ENCODE measurements at places on chromosomes 7 and 10. TPM values are rescaled to one million over a fixed set of nuclear protein-coding genes. Genes with fewer than 3 reads are reported as not detected.

SDK1 gene
- total RNA-seq, result 8.4 TPM

GRCh38 chr7:4727914-4728705 is 46.0 kb downstream of the FOXK1 start:
- H3K4me1 ChIP-seq, result no peaks in the 10 kb centered on the region
- H3K36me3 ChIP-seq, result no peaks in the 10 kb centered on the region
- H3K27me3 ChIP-seq, result no peaks in the 10 kb centered on the region
- DNase-seq, result no peak
- no peak overlapping the region for H3K27ac ChIP-seq

DNA sequence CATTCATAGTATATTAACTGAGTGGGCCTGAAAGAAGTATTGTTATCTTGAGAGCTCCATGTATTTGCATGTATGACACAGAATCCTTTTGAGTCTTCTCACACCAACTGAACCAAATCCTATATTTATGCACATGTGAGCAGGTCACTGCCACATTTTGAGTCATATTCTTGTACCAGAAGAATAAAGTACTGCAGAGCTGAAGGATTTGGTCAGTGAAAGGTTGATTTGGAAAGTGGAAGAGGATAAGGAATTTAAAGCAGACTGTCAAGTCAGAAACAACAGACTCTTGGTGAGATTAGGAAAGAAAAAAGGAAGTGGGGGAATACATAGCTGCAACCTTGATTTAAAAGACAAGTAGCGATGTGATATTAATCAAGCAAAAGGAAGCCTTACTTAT is 121.8 kb downstream of the ARID5B start:
- H3K36me3 ChIP-seq, result no peaks in the 10 kb centered on the region
- H3K27ac ChIP-seq, result no peak overlapping the region
- peaks cover 10% of the 10 kb centered on the region for H3K4me1 ChIP-seq
- H3K4me3 ChIP-seq, result no peak overlapping the region

IL2RA gene
- not detected for total RNA-seq

DNA sequence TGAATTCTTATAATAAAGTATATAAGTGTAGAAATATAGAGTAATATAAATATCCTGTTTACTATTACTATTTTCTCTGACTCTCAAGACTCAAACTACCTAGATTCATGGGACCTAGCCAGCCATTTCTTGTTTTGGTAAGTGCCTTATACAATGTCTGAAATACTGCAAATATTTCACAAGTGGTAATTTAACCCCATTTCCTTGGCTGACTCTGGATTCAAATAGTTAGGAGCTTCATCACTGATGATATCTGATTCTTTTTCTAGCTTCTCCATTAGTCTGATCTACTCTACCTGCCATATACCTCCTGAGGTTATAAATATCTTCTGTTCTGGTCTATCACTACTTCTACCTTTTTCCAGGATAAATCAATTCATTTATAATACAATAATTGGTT is 6.4 kb upstream of the RALA start:
- no peak overlapping the region for H3K4me3 ChIP-seq
- DNase-seq, result no peak
- peaks cover under 1% of the 10 kb centered on the region for H3K4me1 ChIP-seq
- no peak overlapping the region for H3K27ac ChIP-seq
- H3K36me3 ChIP-seq, result no peaks in the 10 kb centered on the region

ADAMTS14 gene
- 1.9 TPM for total RNA-seq

GRCh38 chr10:97854743-97855142 is 5.1 kb downstream of the GOLGA7B start:
- no peaks in the 10 kb centered on the region for H3K36me3 ChIP-seq
- peaks cover 4% of the 10 kb centered on the region for H3K4me1 ChIP-seq
- no peak overlapping the region for H3K4me3 ChIP-seq
- H3K27me3 ChIP-seq, result peaks cover 3% of the 10 kb centered on the region
- no peak for DNase-seq

HABP2 gene
- not detected for total RNA-seq

GRCh38 chr7:17721736-17722285 is 218.5 kb downstream of the SNX13 start:
- no peak for DNase-seq
- no peak overlapping the region for H3K4me3 ChIP-seq
- no peaks in the 10 kb centered on the region for H3K27me3 ChIP-seq
- no peaks in the 10 kb centered on the region for H3K4me1 ChIP-seq
- no peaks in the 10 kb centered on the region for H3K36me3 ChIP-seq

DNA sequence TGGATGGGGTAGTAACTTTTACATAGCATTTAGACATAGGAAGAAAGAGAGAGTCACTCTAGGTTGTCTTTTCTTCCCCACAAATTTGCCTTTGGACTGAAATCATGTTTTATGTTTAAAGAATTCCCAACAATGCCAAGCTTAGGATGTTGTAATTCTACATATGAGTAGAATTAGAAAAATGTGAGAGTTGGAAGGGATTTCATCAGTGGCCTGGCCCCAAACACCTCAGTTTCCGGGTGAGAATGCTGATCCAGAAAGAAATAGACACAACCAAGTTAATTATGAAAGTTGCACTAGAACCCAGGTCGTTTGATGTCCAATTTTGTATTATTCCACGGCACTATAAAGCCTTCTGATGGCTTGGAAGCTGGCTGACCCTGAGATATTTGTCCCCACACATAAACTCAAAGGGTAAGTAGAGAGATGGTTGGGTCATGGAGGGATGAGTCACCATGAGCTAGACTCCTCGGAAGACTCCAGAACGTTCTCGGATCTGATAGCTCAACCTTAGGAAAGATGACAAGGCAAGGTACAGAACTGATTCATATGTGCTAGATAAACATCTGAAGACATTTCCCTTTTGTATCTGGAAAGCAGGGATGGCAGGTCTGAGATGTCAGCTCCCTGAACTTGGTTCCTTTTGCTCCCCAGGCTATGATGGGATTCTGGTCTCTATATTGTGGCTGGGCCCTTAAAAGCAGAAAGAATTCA is 48.8 kb upstream of the SLC35B4 start:
- no peak overlapping the region for H3K4me3 ChIP-seq
- H3K27ac ChIP-seq, result no peak overlapping the region
- H3K36me3 ChIP-seq, result no peaks in the 10 kb centered on the region
- H3K4me1 ChIP-seq, result no peaks in the 10 kb centered on the region

GRCh38 chr10:121572859-121573537 is 25.2 kb downstream of the FGFR2 start:
- H3K27me3 ChIP-seq, result no peaks in the 10 kb centered on the region
- no peak for DNase-seq
- no peak overlapping the region for H3K27ac ChIP-seq
- peaks cover 21% of the 10 kb centered on the region for H3K4me1 ChIP-seq
- H3K36me3 ChIP-seq, result peaks cover 43% of the 10 kb centered on the region

DNA sequence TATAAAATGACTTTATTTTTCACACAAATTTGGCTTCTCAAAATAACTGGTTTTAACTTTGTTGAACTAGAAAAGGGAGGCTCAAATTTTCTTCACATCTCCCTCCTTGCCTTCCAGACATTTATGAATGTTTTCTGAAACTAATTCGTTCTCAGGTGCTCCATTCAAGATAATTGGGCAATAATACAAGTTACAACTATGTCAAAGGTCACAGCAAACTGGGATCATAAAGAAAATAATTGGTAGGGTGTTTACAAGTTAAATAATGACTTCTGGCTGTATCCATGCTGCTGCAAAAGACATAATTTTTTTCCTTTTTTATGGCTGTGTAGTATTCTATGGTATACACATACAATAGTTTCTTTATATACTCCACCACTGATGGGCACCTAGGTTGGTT is 75.3 kb downstream of the MINPP1 start:
- no peaks in the 10 kb centered on the region for H3K4me1 ChIP-seq
- DNase-seq, result no peak
- no peaks in the 10 kb centered on the region for H3K27me3 ChIP-seq
- no peak overlapping the region for H3K27ac ChIP-seq

CXCL12 gene
- total RNA-seq, result 28.3 TPM

SKIDA1 gene
- total RNA-seq, result 5.9 TPM

DNA sequence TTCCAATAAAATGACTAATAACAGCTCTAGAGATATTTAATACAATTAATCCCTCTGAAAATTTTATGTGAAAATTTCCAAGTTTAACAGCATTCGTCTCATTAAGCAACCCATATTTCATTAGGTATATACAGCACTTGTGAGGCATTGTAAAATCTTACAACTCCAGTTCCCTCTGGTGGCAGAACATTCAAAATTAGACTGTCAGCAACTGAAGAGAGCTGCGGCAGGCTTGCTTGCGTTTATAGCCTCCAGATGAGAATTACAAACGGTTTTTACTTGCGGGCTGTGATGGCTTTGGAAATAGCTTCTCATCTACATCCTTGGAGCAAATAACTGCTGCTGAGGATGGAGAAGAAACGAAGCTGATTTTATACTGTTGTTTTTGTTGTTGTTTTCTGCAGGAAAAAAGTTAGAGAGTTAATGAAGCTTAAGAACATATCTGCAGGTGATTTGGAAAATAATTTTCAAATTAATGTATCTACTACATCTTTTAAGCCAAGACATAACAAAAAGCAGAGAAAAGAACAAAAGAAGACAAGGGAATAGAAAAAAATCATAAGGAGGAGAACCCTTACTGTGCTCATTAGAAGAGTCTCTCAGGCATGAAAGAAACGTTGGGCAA is 171.3 kb downstream of the MAGI2 start:
- no peaks in the 10 kb centered on the region for H3K27me3 ChIP-seq
- no peak overlapping the region for H3K4me3 ChIP-seq

- no peaks in the 10 kb centered on the region for H3K4me1 ChIP-seq
- no peak overlapping the region for H3K27ac ChIP-seq
- peaks cover 9% of the 10 kb centered on the region for H3K27me3 ChIP-seq
These were observed 104.4 kb upstream of the LRRC4 start for GRCh38 chr7:128135515-128136214.

GRCh38 chr7:51313738-51314425 is 2.7 kb downstream of the COBL start:
- no peaks in the 10 kb centered on the region for H3K36me3 ChIP-seq
- H3K27me3 ChIP-seq, result peaks cover 3% of the 10 kb centered on the region
- H3K27ac ChIP-seq, result no peak overlapping the region

DNA sequence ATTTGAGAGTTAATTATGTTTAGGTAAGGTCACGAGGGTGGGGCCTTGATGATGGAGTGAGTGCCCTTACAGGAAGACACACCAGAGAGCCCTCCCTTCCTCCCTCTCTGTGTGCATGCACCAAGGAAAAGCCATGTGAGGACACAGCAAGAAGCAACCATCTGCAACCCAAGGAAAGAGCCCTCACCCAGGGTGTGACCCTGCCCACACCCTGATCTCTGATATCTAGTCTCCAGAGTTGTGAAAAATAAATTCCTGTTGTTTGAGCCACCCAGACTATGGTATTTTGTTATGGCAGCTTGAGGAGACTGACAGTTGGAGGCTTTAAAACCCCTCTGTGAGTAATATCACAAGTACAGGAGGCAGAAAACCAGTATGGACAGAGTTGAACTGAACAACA is 15.0 kb upstream of the MCM10 start:
- H3K4me3 ChIP-seq, result no peak overlapping the region
- H3K27me3 ChIP-seq, result no peaks in the 10 kb centered on the region
- H3K4me1 ChIP-seq, result no peaks in the 10 kb centered on the region
- DNase-seq, result no peak
- peaks cover 5% of the 10 kb centered on the region for H3K36me3 ChIP-seq
- H3K27ac ChIP-seq, result no peak overlapping the region

GRCh38 chr7:4919969-4920766 is 36.7 kb upstream of the RADIL start:
- H3K4me3 ChIP-seq, result no peak overlapping the region
- H3K36me3 ChIP-seq, result no peaks in the 10 kb centered on the region
- H3K27ac ChIP-seq, result no peak overlapping the region
- no peaks in the 10 kb centered on the region for H3K27me3 ChIP-seq
- H3K4me1 ChIP-seq, result no peaks in the 10 kb centered on the region

FAM25G gene
- not detected for total RNA-seq

NPTX2 gene
- 8.1 TPM for total RNA-seq

PRPS1L1 gene
- not detected for total RNA-seq

All from H9 (cell line).